Stimulated activated CD8-positive, alpha-beta memory T cell treated with anti-CD3 and anti-CD28 coated beads, Interleukin-2, amount 100 ng/mL, for 1 hour (primary cell): ENCODE measurements at places on chromosomes 3 and 15.

DNA sequence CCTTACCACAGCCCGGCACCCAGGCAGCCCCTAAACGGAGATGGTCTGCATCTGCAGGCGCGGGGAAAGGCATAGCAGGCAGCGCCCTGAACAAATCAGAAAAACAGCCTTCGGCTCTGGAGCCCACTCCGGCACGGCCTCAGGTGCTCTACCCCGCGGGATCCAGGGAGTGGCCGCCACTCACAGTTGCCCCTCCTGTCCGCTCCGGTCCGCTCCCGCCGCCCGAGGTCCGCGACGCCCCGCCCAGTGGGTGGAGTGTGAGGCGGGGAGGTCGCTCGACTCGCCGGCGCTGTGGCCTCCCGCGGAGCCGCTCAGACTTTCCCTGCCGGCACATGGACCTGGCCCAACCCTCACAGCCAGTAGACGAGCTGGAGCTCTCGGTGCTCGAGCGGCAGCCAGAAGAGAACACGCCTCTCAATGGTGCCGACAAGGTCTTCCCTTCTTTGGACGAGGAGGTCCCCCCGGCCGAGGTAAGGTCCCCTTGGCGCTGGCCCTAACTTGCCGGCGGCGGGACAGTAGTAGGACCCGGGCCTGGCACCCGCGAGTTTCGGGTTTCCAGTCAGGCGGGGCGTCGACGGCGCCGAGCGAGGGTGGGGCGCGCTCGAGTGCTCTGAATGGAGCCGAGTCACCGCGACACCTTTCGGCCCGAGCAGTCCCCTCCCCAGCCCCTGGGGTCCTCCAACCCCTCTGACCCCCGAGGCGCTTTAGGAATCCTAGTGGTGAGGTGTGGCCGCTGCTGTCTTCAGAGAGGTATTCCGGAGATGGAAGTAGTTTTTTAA is at the start of gene C3orf52:
Gene C3orf52 (plus strand): TSS at position 314 of the 779 bp plus-strand sequence. CDS start 19 bp downstream, at position 333.
- peak; percentile 12 for DNase-seq

GRCh38 chr3:107589454-107589853 is 66.7 kb downstream of the BBX start:
- DNase-seq: no peak

GRCh38 chr3:141312354-141313092 is 55.8 kb upstream of the ZBTB38 start:
- no peak for DNase-seq

GRCh38 chr3:8736436-8736835 is 2.8 kb downstream of the CAV3 start:
- DNase-seq: no peak

GRCh38 chr3:38576131-38576525 is 73.4 kb downstream of the SCN5A start:
- no peak for DNase-seq

DNA sequence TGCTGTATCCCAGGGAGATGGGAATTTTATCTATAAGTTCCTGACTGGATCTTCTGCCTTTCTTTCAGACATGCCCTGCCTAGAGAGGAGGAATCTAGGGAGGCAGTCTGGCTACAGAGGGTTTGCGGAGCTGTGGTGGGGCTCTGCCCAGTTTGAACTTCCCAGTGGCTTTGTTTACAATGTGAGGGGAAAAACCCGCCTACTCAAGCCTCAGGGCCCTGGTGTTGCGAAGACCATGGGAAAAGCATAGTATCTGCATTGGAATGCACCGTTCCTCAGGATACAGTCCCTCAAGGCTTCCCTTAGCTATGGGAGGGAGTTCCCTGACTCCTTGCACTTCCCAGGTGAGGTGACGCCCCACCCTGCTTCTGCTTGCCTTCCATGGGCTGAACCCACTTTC is 168.7 kb downstream of the TMEM108 start:
- no peak for DNase-seq

DNA sequence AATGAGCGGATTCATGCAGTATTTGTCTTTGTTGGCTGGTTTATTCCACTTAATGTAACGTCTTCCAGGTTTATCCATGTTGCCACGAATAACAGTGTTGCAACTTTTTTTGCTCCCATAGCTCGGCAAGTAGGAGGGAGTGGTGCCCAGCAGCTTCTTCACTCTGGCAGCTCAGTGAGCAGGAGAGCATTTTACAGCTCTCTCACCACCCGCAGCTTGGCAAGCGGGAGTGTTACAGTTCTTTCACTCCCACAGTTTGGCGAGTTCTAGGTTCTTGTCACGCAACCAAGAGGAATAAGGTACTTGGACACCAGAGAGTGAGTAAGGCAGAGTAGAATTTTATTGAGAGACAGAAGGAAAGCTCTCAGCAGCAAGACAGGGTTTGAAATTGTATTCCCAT is 935.2 kb downstream of the TBL1XR1 start:
- DNase-seq: no peak

DNA sequence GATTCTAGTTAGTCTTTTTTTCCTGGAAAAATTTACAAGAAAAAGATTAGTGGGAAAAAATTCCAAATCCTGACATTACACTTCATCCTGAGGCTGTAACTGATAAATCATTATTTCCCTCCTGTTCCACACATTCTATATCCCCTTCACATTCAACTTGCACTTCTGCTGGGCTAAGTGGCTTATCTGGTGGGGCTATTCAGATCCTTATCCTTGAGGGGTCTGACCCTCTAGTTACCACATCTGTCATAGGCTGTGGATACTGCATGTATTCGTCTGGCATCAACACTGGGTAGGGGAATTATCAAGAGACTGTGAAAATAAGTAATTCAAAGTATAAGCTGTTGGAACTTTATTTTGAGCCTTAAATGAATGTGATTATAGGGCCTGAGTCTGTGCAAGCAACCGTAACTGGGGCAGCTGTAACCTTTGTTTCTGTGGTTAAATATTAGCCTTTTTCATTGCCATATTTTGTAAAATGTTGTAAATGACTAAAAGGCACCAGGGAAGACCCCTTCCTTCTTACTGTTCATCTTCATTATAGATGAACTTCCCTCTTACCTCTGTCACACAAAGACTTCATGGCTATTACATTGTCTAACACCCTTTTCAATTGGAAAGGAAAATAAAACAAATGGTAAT is 28.0 kb upstream of the TEX9 start:
- no peak for DNase-seq

DNA sequence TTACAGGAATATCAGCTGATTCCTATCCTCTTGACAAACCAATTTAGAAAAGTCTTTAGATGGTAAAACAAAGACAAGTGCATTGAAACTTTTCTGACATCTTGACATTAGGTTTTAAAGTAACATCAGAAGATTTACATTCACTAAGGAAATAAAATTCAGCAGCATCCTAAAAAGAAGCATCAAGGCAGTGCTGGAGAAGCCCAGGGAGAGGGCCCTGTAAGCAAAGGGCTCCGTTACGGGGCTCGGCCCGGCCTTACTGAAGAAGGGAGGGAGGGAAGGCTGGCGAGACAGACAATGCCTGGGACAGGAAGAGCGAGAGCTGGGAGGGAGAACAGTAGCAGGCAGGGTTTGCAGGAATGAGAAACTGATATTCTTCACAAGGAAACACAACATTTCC is 39.3 kb downstream of the RUBCN start:
- no peak for DNase-seq

GRCh38 chr3:9183011-9183410 is 66.4 kb downstream of the SRGAP3 start:
- no peak for DNase-seq

DNA sequence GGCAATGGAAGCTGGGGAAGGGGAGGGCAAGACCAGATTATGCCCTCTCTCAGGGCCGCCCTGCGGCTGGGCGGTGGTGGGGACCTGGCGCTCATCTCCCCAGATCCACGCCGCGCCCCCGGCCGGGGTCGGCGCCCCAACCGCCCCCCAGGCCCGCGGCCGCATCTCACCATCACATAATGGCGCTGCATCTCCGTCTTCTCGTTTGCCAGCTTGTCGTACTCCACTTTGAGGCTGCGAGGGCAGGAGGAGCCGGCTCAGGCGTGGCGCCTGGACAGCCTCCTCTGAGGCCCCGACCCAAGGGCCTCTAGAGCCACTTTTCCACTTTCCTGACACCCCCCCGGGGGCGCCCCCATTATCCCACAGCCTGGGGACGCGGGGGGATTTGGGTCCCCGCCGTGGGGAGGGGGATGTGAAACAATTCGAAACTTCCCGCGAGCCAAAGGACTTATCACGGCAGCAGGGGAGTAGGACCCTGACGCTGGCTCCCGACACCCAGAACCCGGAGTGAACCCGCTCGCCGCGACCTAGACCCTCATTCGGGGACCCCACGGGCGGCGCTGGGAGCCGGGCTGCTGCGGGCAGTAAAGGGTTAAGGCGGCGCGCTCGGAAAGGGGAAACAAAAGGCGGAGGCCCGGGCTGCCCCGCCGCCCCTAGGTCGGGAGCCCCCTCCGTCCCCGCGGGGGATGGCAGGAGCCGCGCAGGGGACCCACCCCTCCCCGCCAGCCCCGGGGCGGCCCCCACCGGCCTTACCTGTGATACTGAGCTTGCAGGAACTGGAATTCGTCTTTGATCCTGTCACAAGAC is 2.1 kb downstream of the TLE3 start:
- no peak for DNase-seq

DNA sequence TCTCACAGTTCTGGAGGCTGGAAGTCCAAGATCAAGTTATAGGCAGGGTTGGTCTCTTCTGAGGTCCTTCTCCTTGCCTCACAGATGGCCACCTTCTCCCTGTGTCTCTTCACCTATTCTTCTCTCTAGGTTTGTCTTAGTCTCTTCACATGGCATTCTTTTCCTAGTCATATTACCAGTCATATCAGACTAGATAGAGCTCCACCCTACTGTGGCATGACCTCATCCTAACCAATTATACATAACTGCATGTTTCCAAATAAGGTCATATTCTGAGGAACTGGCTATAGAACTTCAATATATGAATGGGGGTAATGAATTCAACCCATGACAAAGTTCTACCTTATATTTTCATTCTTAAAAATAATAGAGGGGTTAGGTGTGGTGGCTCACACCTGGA is 196.4 kb upstream of the UBE3A start:
- DNase-seq: no peak

GRCh38 chr15:96243701-96244100 is 86.8 kb upstream of the NR2F2 start:
- DNase-seq: no peak
